ENCODE measurements at places on chromosomes 6 and 20. TPM values are rescaled to one million over a fixed set of nuclear protein-coding genes. Genes with fewer than 3 reads are reported as not detected.

GMNN gene
- total RNA-seq: 28.3 TPM

HMGA1 gene
- 162 TPM for total RNA-seq

SEMG1 gene
- total RNA-seq: not detected

SNAP25 gene
- not detected for total RNA-seq

COL9A3 gene
- total RNA-seq: 0.19 TPM

EPPIN gene
- not detected for total RNA-seq

CLDN20 gene
- not detected for total RNA-seq

SOBP gene
- total RNA-seq: 2.2 TPM

TGM2 gene
- total RNA-seq: 875 TPM

HLA-DPA1 gene
- 3.5 TPM for total RNA-seq

RAET1G gene
- total RNA-seq: 0.18 TPM

SLPI gene
- total RNA-seq: 0.19 TPM

PRR18 gene
- not detected for total RNA-seq

ETV7 gene
- total RNA-seq: 0.27 TPM

ZNF217 gene
- 17.5 TPM for total RNA-seq

BMP6 gene
- total RNA-seq: 190 TPM

HLA-DMB gene
- not detected for total RNA-seq

PSMB9 gene
- total RNA-seq: 32.4 TPM

KCNB1 gene
- total RNA-seq: under 0.01 TPM

DHX35 gene
- total RNA-seq: 8.9 TPM

DAAM2 gene
- 0.38 TPM for total RNA-seq

HLA-DRB1 gene
- 0.09 TPM for total RNA-seq

PRL gene
- not detected for total RNA-seq

RFX6 gene
- not detected for total RNA-seq

METTL24 gene
- not detected for total RNA-seq

GJA10 gene
- not detected for total RNA-seq

IL17A gene
- not detected for total RNA-seq

GSTA3 gene
- total RNA-seq: not detected

SMLR1 gene
- total RNA-seq: not detected

HACE1 gene
- 15.0 TPM for total RNA-seq

TAGAP gene
- total RNA-seq: not detected

CALHM5 gene
- 8.5 TPM for total RNA-seq

CAP2 gene
- total RNA-seq: 5.0 TPM

CABLES2 gene
- total RNA-seq: 0.75 TPM

PMEPA1 gene
- total RNA-seq: 9.3 TPM

PRND gene
- 25.8 TPM for total RNA-seq

ERVFRD-1 gene
- not detected for total RNA-seq

FAXC gene
- total RNA-seq: 0.56 TPM

CYP39A1 gene
- 0.09 TPM for total RNA-seq

PHACTR1 gene
- 4.1 TPM for total RNA-seq

ID4 gene
- 3.7 TPM for total RNA-seq

CD93 gene
- total RNA-seq: 442 TPM

MLIP gene
- total RNA-seq: 13.5 TPM

SYCP2L gene
- total RNA-seq: not detected

OR2H1 gene
- not detected for total RNA-seq

TCF21 gene
- total RNA-seq: not detected

ADIG gene
- total RNA-seq: not detected

WFDC12 gene
- total RNA-seq: not detected

KCNK5 gene
- not detected for total RNA-seq

SALL4 gene
- under 0.01 TPM for total RNA-seq

SPATA25 gene
- 0.75 TPM for total RNA-seq

TFAP2C gene
- total RNA-seq: not detected

ENTPD6 gene
- 53.3 TPM for total RNA-seq

MKKS gene
- total RNA-seq: 3.5 TPM

MMP24 gene
- 0.63 TPM for total RNA-seq

SIRPB1 gene
- 1.0 TPM for total RNA-seq

C2 gene
- 0.19 TPM for total RNA-seq

CPNE1 gene
- total RNA-seq: 156 TPM
